ENCODE measurements at places on chromosomes 7 and 10.

- DNase-seq, result no peak
These were observed 882 bp downstream of the IRF5 start for GRCh38 chr7:128938544-128939074.

DNA sequence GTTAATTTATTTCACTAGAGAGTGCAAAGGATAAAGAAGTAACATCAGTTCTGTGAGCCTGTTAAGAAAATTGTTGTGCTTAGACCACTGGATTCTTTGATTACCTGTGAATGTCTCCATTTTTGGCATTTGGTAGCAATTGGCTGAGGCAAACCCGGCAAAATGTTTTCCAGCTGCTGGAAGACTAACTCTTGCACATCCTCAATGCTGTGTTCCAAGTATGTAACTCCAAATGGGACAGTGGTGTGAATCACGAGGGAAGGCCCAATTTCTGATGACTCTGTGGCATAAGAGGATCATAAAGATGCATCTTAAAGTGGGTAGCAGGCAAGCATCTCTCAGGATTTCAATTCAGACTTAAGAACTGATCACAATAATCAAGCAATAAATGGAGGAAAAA lies 268.8 kb downstream of the RNLS start:
- no peak for DNase-seq

- DNase-seq, result no peak
These were observed 195.2 kb upstream of the C7orf33 start for GRCh38 chr7:148395352-148395811.

GRCh38 chr10:77820349-77820748 lies 106.2 kb downstream of the DLG5 start:
- no peak for DNase-seq

GRCh38 chr10:12914111-12914510 lies 87.4 kb downstream of the CCDC3 start:
- DNase-seq, result no peak

- DNase-seq, result no peak
These were observed 56.7 kb downstream of the VSTM4 start for GRCh38 chr10:49058463-49059255.

DNA sequence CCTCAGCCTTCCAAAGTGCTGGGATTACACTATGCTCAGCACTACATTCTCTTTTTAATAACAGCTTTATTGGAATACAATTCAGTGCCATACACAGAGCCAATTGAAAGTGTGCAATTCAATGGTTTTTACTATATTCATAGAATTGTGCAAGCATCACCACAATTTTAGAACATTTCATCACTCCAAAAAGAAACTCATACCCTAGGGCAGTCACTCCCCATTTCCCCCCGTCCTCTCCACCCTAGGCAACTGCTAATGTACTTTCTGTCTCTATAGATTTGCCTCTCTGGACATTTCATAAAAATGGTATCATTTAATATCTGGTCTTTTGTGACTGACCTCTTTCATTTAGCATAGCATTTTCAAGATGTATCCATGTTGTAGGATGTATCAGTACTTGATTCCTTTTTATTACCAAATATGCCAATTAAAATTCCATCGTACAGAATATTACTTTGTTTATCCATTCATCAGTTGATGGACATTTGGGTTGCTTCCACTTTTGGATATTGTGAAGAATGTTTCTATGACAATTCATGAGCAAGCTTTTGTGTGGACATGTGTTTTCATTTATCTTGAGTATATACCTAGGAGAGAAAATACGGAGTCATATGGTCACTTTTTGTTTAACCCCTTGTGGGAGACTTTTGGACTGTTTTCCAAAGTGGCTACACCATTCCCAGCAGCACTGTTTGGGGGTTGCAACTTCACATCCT lies 6.3 kb upstream of the XPNPEP1 start:
- no peak for DNase-seq

DNA sequence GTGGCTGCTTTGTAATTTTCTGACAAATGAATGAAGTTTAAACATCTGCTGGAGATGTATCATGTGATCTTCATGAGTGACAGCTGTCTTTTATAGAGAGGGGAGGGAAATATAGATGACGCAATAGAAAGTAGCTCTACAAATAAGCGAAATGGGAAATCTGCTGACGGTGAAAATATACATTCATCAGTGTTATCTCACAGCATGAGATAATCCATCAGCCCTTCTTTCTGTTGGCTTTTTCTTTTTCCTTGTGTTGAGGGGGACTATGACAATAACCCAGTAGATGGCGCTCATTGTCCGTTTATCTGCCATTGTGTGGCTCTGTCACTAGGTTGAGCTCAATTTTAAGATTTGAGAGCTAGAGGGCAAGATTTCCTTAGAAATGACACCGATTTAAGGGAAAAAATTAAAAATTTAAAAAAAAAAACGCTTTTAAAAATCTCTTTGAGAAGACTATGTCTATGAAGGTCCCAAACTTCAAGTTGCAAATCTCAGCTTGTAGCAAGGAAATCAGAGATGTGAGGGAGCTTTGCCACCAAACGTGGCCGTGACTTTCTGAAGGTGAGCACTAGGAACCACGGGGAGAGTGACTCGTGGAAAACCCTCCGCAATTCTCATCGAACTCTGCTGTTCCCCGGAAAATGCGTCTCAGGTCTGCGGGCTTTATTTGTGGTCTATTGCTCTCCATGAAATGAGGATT lies 114.6 kb upstream of the SFMBT2 start:
- peak; percentile 12 for DNase-seq

DNA sequence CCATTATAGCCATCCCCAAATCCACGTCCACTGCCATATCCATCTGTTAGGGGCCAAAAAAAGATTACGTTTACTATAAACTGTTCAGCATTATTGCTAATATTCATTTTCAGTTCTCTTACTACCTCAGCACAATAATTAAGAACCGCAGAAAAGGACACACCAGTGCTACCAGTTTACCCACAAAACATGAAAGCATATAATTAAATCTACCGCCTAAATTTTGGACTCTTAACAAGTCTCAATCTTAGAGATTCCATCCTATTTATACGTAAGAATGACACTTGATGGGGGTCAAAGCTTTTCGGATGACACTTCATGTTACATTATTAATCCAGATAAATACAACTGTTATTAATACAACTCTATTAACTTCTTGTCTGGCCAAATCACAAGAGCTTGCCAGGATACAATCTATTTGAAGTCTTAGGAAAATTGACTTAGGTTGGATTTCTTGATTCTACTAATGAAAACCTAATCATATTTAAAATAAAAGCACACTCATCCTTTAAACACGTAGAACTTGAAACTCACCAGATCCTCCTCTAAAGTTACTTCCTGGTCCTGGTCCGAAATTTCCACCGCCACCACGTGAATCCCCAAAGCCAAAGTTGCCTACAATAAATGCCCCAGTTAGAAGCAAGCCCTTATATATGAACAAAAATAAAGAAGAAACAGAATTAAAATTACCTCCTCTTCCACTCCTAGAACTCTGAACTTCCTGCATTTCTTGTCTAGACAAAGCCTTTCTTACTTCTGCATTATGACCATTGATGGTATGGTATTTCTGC lies 4.5 kb downstream of the HNRNPA2B1 start:
- no peak for DNase-seq

DNA sequence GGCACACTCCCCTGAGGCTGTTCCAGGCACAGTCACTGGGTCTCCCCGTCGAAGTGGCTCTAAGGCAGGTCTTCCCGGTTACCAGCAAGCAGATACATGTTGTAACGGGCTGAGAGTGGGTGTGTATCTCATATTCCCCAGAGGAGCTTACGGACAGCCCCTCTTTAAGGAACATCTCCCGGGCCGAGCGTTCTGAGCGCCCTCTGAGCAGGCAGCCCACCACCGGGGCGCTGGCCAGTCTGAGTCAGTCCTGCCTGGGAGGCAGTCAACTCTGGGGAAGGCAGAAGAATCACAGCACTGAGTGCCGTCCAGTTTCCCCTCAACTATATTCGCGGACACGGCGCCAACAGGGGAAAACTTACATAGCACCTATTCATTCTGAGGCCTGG lies 117.4 kb downstream of the LHPP start:
- no peak for DNase-seq

DNA sequence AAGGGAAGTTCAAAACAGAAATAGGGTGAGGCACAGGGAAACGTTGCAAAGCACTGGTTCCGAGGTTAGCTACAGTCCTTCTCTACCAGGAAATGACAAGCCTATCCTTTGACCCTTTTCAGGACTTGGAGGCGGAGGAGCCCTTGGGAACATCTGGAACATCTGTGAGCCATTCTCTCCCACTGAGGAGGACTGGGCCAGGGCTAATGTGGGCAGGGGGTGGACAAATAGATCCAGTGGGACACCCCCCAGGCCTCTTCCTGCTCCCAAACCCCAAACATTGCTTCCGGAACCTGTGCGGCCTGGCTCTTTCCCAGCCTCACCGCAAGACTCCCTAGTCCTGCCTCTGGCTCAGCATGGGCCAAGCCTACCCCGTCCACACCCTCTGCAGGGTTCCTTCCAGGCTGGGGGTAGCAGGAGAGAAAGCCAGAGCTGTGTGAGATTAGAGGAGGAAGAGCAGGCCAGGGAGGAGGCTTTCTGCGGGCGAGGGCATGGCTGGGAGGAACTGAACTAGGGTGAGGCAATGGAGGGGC lies 36.5 kb downstream of the GHRHR start:
- no peak for DNase-seq

DNA sequence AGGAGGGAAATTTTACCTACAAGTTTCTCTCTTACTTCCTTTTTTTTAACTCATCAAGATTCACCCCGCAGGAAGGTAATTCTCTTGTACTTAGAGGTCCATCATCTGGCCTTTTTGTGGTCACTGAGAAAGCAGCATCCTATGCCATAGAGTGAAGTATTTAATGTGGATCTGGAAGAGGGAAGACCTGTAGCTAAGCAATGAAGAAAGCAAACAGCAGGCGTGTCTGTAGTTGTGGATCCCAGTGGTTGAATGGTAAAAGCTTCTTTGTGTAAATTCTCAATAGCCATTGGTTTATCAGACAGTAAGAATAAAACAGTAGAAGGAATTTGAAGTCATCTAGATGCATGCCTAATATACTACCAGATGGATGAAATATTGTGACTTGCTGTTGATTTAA lies 196.4 kb downstream of the ANKRD7 start:
- no peak for DNase-seq

- no peak for DNase-seq
These were observed 132.5 kb downstream of the PARD3 start for GRCh38 chr10:34682580-34682979.
